ENCODE measurements at places on chromosomes 2 and 18.

DNA sequence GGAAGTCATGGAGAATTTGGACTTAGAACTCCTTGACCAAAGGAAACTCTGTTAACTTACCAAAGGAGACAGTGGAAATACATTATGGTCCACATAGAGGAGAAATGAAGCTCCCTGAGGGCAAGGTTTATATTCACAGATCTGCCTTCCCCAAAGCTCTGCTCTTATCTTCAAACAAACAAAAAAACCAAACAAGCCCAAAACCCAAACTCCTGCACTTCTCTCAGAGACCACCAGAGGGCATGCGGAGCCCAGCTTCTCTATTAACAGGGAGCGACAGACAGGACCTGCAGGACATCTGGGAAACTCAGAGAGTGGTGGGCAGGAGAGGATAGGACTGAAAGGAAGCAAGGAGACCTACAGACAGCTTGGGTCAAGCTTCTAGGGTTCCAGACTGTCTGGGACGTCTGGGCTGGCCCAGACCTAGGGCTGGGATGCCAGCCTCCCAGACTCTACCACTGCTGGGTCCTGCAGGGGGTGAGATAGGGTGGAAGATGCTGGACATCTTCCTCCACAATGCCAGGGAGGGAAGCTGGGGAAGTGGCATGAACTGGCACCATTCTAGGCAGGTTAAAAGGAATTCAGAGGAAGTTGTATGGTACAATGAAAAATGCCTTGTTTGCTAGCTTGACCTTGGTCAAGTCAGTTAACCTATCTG is 4.0 kb upstream of the WNT10A start:
- peak; percentile 64 for DNase-seq

DNA sequence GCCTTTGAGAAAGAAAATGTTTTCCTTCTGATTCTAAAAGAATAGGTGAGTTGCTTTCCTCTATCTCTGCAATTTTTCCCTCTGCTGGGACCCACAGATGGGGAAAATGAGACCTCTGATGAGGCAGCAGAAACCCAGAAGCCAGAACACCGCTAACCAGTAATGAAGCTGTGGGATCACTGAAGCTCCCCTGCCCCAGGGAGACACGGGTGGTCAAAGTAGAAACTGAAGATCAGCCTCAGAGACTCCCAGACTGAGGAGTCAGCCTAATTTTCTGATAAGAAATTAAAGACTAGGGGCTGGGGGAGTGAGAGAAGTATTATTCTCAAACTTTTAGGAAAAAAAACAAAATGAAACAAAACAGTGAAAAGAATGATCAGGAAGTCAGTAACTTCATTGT is 30.1 kb downstream of the CD8B start:
- no peak for DNase-seq

DNA sequence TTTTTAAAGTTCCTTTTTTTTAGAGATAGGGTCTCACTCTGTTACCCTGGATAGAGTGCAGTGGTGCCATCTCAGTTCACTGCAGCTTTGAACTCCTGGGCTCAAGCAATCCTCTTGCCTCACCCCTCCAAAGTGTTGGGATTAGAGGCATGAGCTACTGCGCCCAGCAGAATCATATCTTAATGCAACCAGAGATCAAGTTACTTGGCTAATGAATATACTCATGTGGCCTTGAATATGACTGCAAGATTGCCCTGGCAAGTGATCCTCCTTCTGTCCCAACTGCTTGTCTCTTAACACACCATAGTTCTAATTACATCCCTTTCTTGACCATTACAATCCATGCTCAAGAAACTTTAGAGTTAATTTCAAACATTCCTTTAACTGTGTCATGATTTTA is 133.5 kb downstream of the SRBD1 start:
- DNase-seq: no peak

DNA sequence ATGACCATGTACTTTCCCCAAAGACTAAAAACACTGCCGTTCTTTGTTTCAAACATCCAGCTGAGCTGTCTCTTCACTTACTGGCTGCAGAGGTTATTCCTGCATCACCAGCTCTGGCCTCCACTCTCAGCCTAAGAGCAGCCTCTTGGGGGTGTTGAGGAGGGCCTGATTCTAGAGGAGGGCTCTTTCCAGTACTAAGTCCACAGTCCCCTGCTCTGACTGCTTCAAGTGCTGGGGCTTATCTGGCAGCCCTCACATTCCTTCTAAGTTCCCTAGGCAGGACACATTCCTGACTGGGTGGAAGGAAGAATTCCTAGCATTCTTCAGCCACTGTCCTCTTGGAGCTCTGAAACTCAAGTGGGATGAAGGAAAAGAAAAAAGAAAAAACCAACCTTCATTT is 32.9 kb upstream of the EHBP1 start:
- peak; percentile 78 for DNase-seq

DNA sequence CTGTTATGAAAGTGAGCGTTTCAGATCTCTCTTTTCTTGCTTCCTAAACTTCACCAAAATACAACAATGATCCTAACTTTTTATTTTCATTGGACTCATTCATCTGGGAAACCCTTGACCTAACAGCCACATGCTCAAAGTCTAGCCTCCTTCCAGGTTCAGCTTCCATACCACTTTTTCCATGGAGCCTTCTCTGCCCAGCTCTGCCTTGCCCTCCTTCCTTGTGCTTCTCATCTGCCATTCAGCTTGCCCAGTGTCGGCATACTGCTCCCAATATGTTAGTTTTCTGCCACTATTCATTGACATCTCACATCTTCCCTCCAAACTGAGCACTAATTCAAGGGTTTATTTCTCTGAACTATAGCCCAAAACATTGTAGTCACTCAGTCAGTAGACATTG is 214.7 kb downstream of the RAD51AP2 start:
- no peak for DNase-seq

DNA sequence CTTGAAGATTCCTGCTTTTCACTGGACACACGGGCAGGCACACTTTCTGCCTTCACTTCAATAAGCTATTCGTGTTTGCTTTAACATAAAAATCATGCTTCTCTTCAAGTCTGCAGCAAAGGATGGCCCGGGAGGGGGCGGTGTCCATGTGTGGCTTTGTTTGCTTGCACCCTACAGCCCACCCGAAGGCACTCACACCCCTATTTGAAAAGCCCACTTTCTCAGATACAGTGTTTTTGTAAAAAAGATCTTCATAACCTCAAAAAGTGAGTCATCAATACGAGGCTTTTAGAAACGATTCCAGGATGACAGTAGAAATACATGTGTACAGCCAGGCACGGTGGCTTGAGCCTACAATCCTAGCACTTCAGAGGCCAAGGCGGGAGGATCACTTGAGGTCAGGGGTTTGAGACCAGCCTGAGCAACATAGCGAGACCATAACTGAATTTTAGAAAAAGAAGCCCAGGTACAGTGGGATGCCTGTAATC is 36.5 kb upstream of the HPCAL1 start:
- DNase-seq: no peak

- peak; percentile 69 for DNase-seq
Measured at GRCh38 chr2:173823543-173823939, 141.6 kb downstream of the SP3 start.

- DNase-seq: no peak
Measured at GRCh38 chr2:205738117-205738968, 56.0 kb downstream of the NRP2 start.

DNA sequence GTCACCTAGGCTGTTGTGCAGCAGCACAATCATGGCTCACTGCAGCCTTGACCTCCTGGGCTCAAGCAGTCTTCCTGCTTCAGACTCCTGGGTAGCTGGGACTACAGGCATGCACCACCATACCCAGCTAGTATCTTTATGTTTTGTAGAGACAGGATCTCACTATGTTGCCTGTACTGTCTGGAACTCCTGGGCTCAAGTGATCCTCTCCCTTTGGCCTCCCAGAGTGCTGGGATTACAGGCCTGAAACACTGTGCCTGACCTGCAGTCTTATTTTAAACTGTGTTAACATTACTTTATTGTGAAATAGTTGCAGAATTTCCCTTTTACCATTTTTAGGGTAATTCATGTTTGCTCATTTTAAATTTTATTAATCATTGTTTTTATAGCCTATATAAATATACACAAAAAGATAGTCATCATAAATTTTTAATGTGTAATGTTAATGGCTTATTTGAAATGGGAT is 24.6 kb downstream of the EML4 start:
- DNase-seq: no peak

- no peak for DNase-seq
Measured at GRCh38 chr18:551404-552061, 28.6 kb upstream of the CETN1 start.

DNA sequence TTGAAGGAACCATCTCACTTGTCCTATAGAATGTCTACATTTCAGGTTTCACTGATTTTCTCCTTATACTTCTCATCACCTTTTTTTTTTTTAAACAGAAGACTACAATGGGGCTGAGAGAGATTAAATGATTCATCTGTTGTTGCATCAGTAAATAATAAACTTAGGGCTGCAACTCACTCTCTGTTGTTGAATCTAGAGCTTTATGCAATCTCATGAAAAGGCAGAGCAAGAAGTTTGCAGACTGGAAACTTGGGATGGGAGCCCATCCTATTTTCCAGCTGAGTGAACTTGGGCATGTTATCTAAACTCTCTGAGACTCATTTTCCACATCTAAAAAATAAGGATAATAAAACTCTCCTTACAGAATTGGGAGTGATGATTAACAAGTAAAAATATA is 58.4 kb downstream of the PDE1A start:
- no peak for DNase-seq

DNA sequence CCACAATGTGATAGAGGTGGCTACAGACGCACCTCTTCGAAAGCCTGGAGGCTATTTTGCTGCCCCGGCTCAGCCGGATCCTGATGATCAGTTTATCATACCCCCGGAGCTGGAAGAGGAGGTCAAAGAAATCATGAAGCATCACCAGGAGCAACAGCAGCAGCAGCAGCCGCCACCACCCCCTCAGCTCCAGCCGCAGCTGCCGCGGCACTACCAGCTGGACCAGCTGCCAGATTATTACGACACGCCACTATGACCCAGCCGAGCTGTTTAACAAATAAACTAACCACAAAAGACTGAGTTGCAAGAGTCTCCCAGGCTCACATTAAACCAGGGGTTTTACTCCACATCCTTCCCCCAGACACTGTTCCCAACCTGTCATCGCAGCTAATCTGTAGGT is 263.8 kb downstream of the PHLPP1 start:
- no peak for DNase-seq

DNA sequence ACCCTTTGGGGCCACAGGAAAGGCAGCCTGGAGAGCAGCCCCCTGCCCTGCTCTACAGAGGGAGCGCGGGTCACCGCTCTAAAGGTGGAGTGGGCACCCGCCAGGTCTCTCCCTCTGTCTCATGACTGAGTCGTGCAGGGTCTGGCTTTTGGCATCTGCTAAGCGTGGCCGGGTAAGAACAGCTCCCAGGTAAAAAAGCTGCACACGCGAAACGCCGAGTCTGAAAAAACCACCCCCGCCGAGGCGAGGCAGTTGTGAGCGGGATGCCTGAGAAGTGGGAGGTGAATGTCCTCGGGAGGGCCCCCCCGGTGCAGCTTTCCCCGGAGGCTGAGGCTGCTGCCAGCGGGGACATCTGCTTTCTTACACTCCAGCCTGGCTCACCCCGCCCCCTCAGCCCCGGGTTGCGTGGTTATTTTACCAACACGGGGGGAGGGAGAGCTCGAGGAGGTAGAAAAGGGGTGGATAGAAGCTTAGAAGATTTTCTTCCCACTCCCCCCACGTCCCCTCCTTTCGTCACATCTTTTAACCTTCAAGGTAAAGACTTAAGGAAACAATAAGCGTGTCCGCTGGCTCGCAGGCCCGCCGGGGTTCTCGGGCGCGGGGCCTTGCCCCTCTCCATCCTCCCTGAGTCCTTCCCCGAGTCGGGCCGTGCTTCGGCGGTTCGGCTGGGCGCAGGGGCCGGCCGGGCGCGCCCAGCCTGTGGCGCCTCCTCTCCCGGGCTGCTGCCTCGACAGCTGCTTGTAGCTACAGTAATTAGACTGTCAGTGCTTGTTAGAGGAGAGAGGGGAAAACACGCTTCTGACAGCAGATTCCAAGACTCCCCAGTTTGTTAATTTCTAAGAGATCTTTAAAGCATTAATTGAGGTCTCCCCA is 70.6 kb upstream of the PSMD14 start:
- DNase-seq: peak; percentile 60

DNA sequence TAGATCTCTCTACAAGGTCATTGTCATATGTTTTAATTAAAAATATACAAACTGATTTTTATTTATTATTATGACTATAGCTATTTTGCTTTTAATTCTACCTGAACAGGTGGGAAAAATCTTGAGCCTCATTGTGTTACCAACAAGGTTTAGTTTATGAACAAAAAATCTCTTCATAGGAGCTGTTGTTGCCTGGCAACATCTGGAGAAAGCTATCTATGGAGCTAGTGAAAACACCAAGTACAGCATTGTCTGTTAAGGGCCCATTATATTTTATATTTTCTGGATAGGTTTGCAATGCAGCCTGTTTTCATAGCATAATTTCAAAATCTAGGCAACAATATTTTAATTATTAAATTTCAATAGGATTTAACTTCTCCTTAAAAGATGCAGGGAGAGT is 383.0 kb upstream of the TMEFF2 start:
- DNase-seq: no peak

DNA sequence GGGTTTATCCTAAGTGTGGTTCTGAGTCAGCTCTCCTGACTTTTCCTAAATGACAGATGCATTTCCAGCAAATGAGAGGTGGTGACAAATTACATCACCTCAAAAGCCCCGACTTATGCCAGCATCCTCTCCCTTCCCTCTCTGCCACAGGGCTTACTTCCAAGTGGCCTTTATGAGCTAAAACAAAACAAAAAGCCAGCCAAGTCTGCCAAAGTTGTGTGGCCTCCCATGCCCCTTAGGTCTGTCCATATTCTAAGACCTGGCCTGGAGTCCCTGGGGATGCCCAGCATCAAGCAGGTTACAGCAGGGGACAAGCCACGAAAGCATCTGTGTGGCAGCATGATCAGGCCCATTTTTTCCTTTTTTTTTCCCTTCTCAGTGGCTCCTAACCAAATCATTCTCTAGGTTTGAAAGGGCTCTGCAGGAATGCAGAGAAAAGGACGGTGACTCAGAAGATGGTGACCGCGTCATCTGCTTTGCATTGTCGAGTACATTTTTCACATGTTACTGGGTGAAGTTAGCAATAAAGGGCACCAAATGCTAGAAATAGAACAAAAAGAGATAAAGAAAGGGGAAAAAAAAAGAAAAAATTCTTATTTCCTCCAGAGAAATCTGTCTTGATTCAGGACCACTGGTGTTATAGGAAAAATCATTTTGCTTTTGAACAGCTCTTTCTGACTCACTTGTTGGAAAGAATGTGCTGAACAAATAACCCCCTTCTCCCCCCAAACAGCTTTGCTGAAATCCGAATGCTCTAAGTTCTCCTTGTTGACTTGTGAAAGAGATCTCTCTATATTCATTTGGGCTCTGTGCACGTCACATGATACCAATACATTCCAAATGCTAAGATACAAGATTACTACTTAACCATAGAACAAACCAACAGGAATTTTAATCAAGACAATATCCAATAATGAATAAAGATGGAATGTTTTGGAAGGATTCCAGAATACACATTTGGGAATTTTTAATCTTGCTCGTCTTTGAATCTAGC is 178.7 kb downstream of the EN1 start:
- peak; percentile 3 for DNase-seq

GRCh38 chr2:61693744-61694143 is 155.6 kb upstream of the XPO1 start:
- DNase-seq: no peak

DNA sequence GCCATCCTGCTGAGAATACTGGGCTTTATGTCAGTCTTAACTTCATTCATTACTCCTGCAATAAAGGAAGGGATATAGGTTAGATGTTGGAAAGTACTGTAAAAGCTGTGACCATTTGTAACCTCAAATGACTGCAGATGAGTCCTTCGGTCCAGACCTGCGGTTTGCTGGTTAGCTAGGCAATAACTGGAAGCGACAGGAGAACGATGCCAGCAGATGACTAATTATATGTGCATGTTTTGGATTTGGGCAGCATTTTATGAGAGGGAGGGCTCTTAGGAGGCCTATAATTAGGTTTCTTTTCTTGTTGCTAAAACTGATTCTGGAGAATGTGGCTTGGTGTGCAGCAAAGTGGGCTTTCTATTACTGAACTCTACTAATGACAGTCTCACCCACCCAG is 205.6 kb downstream of the TMEM182 start:
- no peak for DNase-seq
